ENCODE measurements at places on chromosomes 2 and 18. TPM values are rescaled to one million over a fixed set of nuclear protein-coding genes. Genes with fewer than 3 reads are reported as not detected.

TNFRSF11A gene
- total RNA-seq, result 41.9 TPM

SRD5A2 gene
- total RNA-seq, result not detected

SLC38A11 gene
- total RNA-seq, result not detected

MPV17 gene
- total RNA-seq, result 77.2 TPM

TRPM8 gene
- not detected for total RNA-seq

PLGLB1 gene
- 1.8 TPM for total RNA-seq

RAX gene
- total RNA-seq, result not detected

UGT1A7 gene
- not detected for total RNA-seq

MYO1B gene
- 28.5 TPM for total RNA-seq

NR4A2 gene
- 11.9 TPM for total RNA-seq

CDH7 gene
- not detected for total RNA-seq

LHCGR gene
- not detected for total RNA-seq

HOXD10 gene
- not detected for total RNA-seq

OTX1 gene
- not detected for total RNA-seq

PIEZO2 gene
- total RNA-seq, result not detected

RUFY4 gene
- 2.4 TPM for total RNA-seq

ACKR3 gene
- total RNA-seq, result 0.86 TPM

KIF1A gene
- total RNA-seq, result 0.37 TPM

TWIST2 gene
- not detected for total RNA-seq

AFTPH gene
- total RNA-seq, result 49.8 TPM

TMEM182 gene
- 6.4 TPM for total RNA-seq

DES gene
- not detected for total RNA-seq

COL6A3 gene
- total RNA-seq, result 30.7 TPM

ADRA2B gene
- total RNA-seq, result 0.09 TPM

EFHD1 gene
- total RNA-seq, result 0.71 TPM

CEP192 gene
- 62.0 TPM for total RNA-seq

KIF5C gene
- total RNA-seq, result 33.1 TPM

KCNF1 gene
- not detected for total RNA-seq

ASB18 gene
- not detected for total RNA-seq

FAHD2A gene
- 19.1 TPM for total RNA-seq

EIF2B4 gene
- 42.9 TPM for total RNA-seq

DYNAP gene
- total RNA-seq, result not detected

RAMP1 gene
- total RNA-seq, result not detected

POLR1B gene
- 59.2 TPM for total RNA-seq

PLGLB2 gene
- 1.6 TPM for total RNA-seq

TMEM17 gene
- 0.22 TPM for total RNA-seq

KLHL30 gene
- not detected for total RNA-seq

AKAIN1 gene
- not detected for total RNA-seq

Data from activated T-helper 17 cell treated with anti-CD3 and anti-CD28 coated beads, Interleukin-2, amount 50 U/mL, for 72 hours (primary cell).